ENCODE measurements at places on chromosomes 2 and 18.

DNA sequence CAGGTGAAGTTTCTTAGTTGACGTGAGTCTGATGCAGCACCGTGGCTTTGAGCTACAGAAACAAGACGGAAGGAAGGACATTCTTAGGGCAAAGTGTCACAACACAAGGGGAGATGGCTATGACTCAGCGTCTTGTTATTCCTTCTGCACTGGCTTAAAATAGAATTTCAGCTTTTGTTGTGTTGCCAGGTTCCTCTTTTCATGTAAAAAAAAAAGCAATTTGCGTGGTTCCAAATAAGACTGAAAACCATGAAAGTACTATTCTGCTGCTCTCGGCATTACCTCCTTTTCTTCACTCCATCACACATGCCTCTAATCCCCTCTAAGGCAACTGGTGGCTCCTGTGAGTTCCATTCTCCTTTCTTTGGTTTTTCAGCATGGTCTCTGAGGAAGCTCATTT is 150.1 kb downstream of the ANTXR1 start:
- no peak for DNase-seq

DNA sequence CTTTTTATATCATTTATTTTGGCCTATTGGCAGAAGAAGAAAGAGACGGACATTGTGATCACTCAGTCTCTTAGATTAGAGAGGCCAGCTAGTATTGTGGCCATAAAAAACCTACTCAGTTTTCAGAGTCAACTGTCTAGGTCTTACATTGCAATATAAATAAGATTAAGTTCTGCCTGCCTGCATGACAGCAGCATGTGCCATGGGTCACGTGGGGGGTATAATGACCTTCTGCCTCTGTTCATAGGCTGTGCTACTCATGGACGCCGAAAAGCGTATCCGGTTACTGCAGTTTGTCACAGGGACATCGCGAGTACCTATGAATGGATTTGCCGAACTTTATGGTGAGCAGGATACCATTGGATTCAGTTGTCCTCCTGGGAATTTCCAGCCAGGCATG is 238.5 kb downstream of the ALPK2 start:
- DNase-seq, result no peak

DNA sequence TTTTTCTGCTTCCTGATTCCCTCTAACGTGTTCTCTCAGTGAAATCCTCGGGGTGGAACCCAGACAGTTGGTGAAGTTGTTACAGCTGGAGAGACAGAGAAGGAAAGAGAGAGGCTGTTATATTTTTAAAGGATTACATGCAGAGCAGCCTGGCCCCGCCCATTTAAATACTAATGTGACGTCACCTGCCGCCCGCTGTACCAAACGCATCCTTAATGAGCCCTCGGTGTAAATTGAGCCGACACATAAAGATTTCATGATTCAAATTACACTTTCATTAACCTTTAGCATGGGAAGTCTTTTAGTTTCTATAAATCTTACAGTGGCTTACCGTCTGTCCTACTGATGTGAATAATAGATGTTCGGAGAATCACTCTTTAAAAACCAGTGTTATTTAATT is 164.0 kb upstream of the SIX3 start:
- peak; percentile 59 for DNase-seq

- no peak for DNase-seq
These were observed 52.6 kb downstream of the SMAD2 start for GRCh38 chr18:47877892-47878291.

GRCh38 chr18:42255908-42256765 is 301.1 kb downstream of the PIK3C3 start:
- no peak for DNase-seq

GRCh38 chr2:26457251-26457666 is 20.7 kb downstream of the OTOF start:
- no peak for DNase-seq

DNA sequence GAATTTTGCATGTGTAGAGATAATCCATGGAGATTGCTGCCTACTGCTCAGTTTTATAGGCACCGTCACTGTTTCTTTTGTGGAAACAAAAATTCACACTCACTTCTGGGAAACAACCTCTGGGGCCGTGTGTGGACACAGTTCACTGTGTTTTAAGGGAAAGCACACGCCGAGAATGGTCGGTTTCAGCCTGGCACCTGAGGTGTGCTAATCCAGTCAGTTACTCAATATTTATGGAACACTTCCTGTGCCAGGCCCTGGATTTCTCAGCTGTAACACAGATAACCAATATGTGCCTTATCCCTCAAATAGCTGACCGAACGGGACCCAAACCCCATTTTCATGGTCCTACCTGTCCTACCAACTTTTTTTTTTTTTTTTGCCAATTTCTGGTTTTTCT is 179.6 kb downstream of the MGAT5 start:
- DNase-seq, result no peak

DNA sequence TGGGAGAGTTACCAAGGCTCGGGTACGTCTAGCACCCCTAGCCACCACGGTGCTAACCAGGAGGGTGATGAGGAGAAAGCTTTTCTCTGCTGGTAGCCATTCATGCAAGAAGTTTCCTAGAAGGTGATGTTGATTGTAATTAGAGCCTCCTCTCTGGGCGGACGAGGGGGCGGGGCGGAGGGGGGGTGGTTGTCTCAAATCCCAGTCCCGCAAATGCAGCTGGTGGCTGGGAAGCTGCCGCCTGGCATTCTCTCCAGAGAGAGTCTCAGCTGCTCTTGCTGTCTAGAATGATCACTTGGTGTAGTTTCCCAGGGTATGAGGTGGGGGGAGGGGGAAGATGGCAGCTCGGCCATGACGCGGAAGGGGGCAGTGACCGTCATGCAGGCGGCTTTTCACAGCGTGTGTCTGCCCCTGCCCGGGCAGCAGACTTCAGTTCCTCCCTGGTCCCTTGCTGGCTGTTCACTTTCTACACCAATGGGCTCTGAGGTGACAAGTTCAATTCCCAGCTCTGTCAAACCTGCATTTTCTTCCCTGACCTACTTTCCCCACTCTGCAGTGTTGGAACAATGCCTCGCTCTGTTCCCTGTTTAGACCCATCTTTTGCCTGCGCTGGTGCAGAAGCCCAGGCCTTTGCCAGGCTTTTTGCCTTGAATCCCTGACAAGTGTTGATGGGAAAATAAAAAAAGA is 61.5 kb upstream of the KLF7 start:
- DNase-seq, result no peak

GRCh38 chr2:209663139-209663538 is 108.5 kb upstream of the UNC80 start:
- DNase-seq, result no peak

DNA sequence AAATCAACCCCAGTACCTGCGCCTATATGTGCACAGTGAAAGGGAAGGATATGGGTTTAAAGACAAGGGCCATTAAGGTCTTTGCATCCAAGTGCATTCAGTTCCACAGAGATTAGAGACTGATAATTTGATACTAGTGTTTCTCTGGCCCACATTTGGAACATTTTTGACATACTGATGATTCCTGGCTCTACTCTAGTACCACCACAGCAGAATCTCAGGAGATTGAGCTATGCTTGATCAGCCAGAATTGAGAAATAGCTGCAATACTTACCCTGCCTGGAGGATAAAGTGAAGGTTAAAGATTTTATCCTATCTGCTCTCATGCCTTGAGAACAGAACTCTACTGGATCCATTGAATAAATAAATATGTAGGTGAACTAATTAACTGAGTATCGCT is 1267.8 kb downstream of the SUCLG1 start:
- DNase-seq, result no peak

DNA sequence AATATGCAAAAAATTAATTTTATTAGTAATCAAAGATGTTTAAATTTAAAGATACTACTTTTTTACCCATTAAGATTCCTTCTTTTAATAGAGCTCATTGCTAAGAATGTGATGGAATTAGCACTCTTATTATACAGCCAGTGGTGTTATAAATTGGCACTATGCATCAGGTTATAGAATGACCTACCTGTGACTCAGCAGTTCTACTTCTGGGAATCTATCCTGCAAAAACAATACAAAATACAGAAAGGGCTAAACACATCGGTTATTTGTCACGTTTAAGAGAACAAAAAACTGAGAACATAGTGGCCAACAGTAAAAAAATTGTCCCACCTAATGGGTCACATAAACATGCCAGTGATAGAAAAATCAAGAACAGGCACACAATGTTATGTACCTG is 9.4 kb upstream of the ADD2 start:
- no peak for DNase-seq

GRCh38 chr18:62860062-62860461 is 144.7 kb downstream of the PHLPP1 start:
- DNase-seq, result no peak

GRCh38 chr18:44130376-44130942 is 550.2 kb upstream of the SETBP1 start:
- DNase-seq, result peak; percentile 79

DNA sequence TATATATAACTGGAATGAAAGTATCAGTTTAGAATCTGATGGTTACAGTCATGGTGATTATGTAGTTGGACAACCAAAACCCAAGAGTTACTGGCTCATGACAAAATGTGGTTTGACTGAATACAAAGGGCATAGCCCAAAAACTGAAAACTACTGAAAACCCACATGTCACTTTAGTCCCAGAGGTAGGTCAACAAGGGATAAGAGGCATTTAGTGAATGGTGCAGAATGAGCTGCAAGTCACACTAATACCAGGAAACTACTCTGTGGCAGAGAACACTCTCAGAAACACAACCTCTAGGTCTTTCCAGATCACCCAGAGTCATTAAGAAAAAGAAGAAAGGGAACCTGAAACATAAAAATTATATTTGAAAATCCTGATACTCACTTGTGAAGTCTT is 154.5 kb downstream of the AGPS start:
- no peak for DNase-seq

GRCh38 chr18:12516049-12516630 is 108.4 kb downstream of the PRELID3A start:
- DNase-seq, result no peak

DNA sequence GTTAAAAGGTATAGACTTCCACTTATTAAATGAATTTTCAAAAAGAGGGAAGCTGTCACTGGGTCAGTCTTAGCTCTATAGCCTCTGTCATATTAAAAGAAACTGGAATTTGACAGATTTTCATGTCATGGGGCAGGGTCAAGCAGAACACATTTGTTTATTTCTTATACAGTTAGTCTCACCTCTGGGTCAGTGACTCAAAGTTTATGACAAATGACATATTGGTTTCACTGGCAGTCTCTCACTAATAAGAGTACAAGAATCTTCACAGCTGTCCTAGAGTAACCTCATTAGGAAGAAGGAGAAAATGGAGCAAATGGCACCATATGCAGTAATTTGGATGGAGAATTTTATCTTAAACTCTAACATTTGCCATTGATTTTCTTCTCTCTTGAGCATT is 63.2 kb downstream of the MBD2 start:
- no peak for DNase-seq

- no peak for DNase-seq
These were observed 21.1 kb downstream of the ST3GAL5 start for GRCh38 chr2:85867556-85868292.
